ENCODE measurements at places on chromosomes 3 and 15.

DNA sequence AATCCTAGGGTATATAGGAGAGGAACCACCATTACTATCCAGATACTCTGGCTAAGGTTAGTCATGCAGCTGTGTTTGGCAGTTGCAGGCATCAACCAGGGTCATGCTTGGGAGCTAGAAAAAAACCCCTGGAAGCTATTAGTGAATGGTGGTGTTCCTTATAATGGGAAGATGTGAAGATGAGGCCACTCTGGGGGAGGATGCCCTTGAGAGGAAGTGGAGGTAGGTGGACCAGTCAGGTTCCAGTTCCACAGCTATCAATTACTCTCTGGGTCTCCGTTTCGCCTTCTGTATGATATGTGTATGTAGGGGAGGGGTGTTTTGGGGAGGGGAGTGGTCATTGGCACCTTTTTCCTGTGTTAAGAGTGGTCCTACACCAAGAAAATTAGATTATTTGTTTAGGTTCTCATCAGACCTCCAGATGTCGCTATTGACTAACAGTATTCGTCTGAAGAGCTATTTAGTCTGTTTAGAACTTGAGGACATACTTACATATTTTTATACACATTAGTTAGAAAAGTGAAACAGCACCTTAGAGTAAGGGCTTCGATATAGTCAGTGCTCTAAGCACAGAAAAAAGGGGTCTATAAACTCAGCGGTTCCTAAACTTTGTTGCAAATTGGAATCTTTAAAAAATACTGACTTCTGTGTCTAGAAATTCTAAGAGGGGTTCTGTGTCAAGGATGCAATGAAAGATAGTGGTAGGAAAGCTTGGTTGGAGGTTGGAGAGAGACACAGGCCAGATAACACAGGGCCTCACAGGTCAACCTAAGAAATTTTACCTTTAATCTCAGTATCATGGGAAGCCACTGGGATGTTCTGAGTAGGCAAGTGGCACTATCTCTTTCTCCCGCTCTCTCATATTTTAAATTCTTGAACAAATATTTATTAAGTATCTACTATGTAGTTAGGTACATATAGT is 9.1 kb upstream of the HPS3 start:
- DNase-seq = peak; percentile 64

- DNase-seq = no peak
These were observed 1008.8 kb downstream of the ROBO2 start for GRCh38 chr3:78048698-78049097.

DNA sequence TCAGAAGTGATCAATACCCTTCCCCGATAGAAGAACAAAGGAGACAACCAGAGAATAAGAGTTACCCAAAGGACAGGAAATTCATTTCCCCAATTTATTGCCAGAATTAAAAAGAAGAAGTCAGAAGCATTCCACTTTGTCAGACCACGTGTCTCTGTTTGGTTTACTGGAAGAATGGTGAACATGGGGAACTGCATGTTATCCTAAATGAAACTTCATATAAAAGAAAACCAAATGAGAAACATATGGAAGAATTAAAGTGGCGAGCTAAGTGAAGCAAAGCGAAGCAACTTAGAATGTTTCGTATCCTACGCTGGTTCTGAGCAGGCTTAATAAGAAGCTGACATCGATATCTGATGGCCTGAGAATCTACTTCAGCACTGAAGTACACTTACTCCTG is 190.7 kb downstream of the MAGI1 start:
- no peak for DNase-seq

DNA sequence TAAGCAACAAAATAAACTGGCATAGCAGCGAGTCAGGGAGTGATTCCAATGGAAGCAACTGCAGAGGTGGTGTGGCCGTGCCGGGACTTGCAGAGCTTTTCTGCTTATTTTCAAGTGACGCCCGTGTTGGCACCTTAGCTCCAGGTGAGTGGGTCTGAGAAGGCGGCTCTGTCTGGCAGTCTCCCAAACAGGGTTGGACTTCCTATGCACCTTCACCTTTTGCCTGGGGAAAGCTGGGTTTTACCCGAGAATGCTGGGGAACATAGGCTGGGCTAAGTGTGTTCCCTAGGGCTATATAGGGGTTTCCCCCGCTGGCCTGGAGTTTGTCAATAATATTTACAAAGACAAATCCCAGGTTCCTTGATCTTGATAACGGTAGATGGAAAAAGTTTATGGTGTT is 179.9 kb upstream of the TBL1XR1 start:
- no peak for DNase-seq

DNA sequence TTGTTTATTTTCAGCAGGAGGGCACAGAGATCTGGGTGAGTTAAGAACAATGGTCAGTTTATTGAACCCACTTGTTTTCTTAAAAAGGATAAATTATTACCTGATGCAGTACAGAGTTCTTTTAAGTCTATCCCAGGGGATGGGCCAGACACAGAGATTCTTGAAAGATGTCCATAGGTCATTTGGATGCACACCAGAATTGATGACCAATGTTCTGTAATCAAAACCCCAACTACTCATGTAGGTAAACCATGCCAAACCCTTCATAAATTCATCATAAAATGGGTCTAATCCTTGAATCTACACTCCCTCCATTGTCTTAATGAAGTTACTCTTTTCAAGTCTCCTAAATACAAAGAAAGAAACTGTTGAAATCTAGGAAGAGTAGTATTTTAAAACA is 273.0 kb upstream of the COL8A1 start:
- DNase-seq = no peak

- DNase-seq = no peak
These were observed 43.1 kb upstream of the TIPARP start for GRCh38 chr3:156631323-156631722.

DNA sequence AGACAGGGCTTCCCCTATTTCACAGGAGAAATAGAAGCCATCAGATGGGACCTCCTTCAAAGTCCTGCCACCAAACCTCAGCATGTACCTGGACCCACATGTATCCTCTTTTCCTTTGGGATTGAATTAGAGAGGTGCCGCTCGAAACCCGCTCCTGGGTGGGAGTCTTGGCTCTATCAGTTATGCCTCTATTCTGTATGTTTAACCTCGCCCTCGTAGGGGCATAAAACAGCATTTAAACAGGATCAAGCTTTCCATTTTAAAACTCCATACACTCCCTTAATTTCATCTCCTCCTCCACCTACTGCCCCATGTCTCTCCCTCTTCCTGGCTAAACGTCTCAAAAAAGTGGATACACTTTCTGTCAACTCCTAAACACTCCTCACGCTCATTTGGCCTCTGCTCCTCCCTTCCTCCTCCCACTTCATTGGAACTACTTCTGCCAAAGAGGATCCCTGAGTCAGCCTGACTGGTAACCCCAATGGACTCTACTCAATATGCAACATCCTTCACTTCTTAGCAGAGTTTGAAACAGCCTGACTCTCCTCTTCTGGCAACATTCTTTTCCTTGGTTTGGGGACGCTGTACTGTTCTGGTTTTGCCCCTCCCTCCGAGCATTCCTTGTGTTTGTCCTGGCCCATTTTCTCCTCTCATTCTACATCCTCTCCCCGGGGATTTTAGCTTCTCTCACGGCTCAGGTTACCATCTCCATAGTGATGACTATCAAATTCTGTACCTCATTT is 23.0 kb upstream of the MUC20 start:
- DNase-seq = no peak
